ENCODE measurements at places on chromosomes 6 and 20. TPM values are rescaled to one million over a fixed set of nuclear protein-coding genes. Genes with fewer than 3 reads are reported as not detected.

Gene C20orf96
- 7.3 TPM for total RNA-seq

Gene SMLR1
- not detected for total RNA-seq

Gene CFAP61
- total RNA-seq, result 2.0 TPM

Gene PRDM13
- total RNA-seq, result not detected

Gene IRF4
- not detected for total RNA-seq

Gene ECT2L
- total RNA-seq, result 0.82 TPM

Gene SEMG2
- not detected for total RNA-seq

Gene BTN1A1
- not detected for total RNA-seq

Gene SMPDL3A
- total RNA-seq, result 13.0 TPM

Gene ZSCAN23
- 11.0 TPM for total RNA-seq

Gene DAAM2
- 5.3 TPM for total RNA-seq

Gene PPP1R14C
- total RNA-seq, result 59.1 TPM

Gene PKHD1
- not detected for total RNA-seq

Gene FBXO9
- 41.6 TPM for total RNA-seq

Gene CGA
- total RNA-seq, result not detected

Gene NOL4L
- total RNA-seq, result 13.0 TPM

Gene RIPPLY2
- total RNA-seq, result 21.6 TPM

Gene EPPIN
- not detected for total RNA-seq

Gene CST1
- total RNA-seq, result not detected

Gene ELMO2
- 43.2 TPM for total RNA-seq

Gene DEF6
- 2.4 TPM for total RNA-seq

Gene LAMP5
- 12.6 TPM for total RNA-seq

Gene RNF182
- 35.1 TPM for total RNA-seq

Gene EDN3
- 0.82 TPM for total RNA-seq
